ENCODE measurements at places on chromosomes 13 and 19.

- no peak for DNase-seq
Measured at GRCh38 chr19:4684312-4685095, 14.4 kb upstream of the MYDGF start.

DNA sequence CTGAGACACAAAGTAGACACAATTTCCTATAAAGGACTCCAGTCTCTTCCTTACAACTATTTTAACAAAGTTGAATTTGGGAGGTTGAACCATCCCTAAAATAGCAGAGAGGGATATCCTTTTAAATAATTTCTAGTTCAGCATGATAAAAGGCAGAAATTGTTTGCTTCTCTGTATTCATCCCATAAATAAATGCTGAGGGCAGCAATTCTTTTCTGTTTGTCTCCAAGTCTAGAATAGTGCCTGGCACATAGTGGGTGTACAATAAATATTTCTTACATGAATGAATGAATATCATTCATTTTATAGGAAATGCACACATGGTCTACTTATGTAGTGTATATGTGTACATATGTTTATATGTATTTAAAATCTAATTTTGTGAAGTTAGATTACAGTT is 12.3 kb downstream of the COL4A1 start:
- DNase-seq: no peak

DNA sequence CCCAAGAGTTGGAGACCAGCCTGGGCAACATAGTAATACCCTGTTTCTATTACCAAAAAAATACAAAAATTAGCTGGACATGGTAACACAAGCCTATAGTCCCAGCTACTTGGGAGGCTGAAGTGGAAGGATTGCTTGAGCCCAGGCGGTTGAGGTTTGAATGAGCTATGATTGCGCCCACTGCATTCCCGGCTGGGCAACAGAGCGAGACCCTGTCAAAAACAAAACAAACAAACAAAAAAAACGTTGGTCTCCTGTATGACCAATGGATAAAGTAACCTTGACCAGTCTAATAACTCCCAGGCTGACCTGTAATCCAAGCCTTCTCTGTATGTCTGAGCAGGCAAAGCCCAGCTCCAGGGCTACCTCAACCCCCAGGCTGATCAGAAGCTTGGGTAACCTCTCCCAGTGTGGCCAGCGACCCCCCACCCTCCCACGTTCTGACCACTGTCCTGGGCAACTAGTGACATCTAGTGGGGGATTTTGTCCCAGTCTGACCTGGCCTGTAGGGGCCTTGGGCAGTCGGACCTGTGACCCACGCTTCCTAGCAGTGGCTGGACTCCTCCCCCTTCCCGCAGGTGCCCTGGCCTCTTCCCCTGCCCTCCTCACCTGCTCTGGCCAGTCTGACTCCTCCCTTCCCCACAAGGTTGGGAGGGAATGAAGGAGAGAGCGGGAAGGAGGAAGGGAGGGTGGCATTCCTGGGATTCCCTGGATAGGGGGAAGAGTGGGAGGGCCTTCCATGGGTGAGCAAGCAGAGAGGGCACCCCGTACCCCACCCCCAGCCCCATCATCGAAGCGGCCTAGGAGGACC is 1.0 kb upstream of the BCAM start:
- no peak for DNase-seq

DNA sequence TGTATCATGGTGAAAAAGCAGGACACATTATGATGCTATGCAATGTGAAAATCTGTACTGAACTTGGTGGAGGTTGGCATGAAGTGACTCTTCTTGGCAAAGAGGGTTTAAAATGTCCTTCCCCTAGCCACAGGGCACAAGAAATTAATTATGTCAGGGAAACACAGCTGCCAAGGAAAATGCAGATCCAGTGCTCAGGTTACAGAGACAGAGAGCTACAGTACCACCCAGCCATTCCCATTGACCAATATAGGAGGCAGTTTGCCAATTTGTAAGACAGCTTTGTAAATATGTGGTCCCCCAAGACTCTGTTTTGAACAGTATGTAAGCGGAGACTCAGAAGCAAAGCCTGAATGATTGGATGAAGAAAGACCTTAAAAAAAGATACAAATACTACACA is 69.4 kb upstream of the KLF12 start:
- no peak for DNase-seq

DNA sequence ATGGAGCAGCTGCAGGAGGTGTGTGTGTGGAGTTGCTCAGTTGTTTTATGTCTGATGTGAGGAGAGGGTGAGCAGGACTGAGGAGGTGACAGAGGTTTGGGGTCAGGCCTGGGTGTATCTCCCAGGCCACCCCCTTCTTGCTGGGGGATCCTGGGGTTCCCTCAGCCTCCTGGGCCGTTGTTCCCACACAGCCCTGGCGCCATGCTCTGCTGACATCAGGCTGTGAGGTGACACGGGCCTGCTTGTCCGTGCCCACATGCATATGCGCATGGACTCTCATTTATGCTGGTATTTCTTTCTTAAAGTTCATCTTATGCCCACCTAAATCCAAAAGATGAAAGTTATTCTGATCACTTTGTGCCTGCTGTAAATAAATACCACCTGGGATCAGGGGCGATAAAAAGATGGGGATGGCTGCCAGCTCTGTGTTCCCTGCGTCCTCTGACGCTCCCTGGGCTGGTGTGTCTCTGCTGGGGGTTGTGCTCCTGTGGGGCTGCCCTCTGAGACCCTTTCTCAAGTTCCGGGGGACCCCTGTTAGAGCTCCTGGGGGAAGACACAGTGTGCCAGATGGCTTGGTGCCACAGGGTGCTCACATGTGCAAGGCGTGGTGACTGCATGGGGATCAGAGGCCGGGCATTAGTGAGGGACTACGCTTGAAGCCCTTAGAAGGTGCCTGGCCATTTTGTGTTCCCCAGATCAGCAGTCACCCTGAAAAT is 12.6 kb downstream of the NAXD start:
- no peak for DNase-seq

DNA sequence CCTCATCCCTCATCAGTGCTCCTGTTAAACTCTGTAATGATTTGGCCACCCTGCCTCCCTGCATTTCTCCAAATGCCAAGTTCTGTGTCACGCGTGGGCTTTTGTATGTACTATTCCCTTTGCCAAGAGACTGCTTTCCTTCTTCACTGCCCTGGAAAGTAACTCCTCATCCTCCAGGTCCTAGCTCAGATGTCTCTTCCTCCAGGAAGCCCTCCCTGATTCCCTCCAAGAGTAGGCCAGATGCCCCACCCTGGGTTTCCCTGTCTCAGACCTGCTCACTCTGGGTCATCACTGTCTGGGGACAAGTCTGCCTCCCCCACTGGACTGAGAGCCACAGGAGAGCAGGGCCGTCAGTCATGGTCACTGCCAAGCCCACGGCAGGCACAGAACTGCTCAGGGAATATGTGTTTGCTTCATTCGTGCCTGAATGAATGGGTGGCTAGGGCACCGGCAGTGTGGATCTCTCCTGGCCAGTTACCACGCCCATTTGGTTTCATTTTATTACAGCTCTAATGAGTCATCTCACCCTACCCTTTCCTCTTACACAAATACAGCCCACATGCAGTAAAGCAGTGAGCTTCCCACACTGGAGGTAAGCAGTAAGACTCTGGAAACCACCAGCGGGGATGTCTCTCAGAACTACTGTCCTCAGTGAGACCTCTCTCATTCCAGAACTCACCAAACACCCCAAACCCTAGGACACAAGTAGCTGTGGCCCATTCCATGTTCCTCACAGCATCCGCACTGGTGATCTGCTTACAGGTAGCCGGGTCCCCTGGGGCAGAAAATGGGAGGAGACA is 12.1 kb upstream of the GPR4 start:
- DNase-seq: no peak

GRCh38 chr13:33235564-33235963 is 50.0 kb downstream of the STARD13 start:
- no peak for DNase-seq

DNA sequence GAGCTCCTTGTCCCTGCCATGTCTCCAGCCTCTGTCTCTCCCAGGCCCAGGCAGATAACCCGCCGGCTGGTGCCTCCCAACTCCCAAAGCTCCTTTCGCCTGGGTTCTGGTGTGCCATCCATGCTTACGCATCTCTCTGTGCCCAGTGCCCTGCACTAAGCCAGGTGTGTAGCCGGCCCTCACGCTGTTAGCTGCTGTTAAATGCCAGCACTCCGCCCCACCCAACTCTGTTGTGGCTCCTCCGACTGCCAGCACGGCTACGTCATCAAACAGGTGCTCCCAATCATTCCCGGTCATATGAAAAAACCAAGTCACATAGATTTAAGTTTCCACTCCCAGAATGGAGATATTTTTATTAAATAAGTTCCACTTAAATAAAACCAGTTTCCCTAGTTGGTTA is 7.0 kb upstream of the HSPH1 start:
- no peak for DNase-seq

DNA sequence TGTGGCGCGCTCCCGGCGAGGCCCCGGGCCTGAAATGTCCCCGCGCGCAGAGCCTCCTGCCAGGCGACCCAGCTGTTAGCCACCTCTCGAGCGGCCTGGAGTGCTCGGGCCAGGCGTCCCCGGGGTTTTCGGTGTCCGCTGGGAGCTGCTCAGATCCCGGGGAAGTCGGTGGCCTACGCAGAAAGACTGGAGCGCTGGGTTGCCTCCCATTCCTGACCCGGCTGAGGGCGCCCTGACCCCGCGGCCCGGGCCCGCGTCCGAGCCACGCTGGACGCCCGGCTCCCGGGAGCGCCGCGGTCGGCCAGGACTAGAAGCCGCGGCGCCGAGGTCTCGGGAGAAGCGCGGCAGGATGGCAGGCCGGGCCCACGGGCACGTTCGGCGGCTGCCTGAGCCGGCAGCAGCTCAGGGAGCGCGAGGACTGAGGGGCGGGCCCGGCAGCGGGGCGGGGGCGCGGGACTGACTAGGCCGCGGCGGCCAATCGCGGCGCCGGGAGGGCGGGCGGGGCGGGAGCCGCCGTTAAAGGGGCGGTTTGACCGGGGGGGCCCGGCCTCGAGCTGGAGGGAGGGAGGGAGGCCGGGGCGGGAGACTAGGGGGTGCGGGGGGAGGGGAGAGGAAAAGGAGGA is 1.3 kb upstream of the ZIC2 start:
- DNase-seq: peak; percentile 49

DNA sequence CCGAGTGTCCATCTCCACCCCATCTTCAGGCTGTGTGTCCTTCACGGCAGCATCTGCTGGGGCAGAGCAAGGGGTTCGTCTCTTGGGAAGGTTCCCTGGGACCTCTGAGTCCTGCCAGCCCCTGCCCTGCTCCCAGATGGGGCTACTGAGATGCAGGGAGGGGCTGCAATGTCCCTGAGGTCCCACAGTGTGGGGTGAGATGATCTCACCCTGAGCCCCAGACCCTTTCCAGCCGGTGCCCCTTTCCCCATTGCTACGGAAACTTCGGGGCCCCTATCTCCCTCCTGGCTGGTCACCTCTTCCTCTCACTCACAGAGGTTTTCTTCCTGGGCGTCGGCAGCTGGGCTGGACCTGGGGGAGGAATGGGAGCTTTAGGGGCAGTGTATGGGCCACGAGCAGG is 5.0 kb downstream of the LILRB2 start:
- DNase-seq: no peak

DNA sequence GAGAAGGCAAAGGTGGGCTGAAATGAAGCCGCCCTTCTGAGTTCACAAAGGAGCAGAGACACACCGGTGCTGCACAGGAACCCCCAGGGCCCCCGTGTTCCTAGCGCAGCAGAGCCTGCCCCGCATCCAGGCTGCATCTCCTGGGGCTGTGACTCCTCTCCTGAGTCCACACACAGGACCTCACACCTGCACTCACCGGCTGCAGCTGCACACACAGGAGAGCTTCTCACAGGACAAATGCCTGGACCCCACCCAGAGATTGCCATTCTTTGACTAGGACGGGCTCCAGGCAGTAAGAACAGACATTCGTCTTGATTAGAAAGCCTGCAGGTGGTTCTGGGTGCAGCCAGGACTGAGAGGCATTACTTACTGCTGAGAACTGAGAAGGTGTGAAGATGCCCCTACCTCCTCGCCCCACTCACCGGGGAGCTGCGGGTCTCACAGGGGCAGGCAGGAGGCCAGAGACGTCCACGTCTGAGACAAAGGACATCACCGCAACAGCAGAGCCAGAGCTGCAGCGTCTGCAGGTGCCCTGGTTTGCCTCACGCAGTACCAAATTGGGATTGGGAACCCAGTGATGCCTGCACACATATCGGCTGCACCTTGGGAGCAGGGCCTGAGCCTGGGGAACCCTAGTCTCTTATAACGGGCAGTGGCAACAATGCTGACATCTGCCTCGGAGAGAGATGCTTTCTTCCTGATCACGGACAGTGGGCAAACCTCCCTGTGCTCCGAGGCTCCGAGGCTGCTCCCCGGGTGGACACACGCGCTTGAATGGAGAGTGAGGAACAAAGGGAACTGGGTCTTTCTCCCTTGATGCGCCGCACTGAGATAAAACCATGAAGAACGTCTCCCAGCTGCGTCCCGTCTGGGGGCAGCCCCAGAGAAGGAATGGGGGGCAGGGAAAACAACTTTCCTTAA is 50.4 kb downstream of the RASA3 start:
- DNase-seq: no peak

- DNase-seq: no peak
Measured at GRCh38 chr13:98390086-98390715, 186.7 kb downstream of the STK24 start.

GRCh38 chr19:496112-496665 is at the start of gene MADCAM1:
TSS of gene MADCAM1 (plus strand) at chr19:496486. CDS start at chr19:496500, 14 bp downstream.
- DNase-seq: no peak

DNA sequence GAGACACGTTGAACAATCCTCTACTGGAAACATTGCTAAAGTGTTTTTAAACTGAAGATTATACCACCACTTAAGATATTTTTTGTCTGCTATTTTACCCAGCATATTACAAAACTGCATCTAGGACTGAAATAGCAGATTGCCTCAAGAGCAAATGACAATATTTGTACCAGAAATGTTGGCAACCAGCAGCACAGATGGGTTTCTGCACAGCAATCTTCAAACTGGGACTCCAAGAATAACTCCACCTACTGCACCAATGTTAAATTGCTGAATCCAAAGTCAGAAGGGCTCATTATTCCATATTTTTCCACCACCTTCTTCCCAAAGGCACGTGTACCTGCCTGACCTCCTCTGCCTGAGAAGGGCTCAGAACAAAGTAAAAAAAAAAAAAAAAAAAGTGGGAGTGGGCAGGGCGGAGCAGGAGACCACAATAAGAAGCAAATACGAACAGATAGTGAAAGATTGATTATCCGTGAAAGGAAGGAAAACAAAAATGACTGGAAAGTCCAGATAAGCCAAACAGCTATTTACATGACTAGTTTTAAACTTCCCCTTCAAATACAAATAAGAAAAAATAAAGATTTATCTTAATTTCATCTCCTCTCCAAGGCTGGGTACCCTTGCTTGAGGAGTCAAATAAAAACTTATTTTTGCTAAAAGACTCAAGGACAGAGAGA is 79.4 kb downstream of the FOXO1 start:
- DNase-seq: no peak

GRCh38 chr19:37778613-37779126 is 716 bp downstream of the ZNF573 start:
- no peak for DNase-seq
